Activated naive CD4-positive, alpha-beta T cell treated with anti-CD3 and anti-CD28 coated beads for 36 hours (primary cell): ENCODE measurements at places on chromosomes 7 and 10.

GRCh38 chr10:93346694-93347093 lies 135.4 kb downstream of the MYOF start:
- no peak for DNase-seq

- no peak for DNase-seq
Measured at GRCh38 chr10:93208717-93209464, 135.2 kb downstream of the CYP26A1 start.

DNA sequence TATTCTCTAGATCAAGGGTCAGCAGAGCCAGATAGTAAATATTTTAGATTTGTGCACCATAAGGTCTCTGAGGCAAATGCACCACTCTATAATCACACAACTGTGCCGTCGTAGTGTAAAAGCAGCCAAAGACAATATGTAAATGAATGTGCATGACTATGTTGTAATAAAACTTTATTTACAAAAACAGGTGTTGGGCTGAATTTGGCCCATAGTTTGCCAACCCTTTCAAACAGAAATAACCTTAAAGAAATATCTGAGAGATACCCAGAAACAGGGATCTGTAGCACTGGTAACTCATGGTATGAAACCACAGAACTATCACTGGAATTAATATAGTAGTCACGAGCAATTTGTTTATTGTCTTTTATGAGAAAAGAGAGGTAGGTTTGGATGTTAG lies 86.0 kb downstream of the ARID5B start:
- DNase-seq = no peak

DNA sequence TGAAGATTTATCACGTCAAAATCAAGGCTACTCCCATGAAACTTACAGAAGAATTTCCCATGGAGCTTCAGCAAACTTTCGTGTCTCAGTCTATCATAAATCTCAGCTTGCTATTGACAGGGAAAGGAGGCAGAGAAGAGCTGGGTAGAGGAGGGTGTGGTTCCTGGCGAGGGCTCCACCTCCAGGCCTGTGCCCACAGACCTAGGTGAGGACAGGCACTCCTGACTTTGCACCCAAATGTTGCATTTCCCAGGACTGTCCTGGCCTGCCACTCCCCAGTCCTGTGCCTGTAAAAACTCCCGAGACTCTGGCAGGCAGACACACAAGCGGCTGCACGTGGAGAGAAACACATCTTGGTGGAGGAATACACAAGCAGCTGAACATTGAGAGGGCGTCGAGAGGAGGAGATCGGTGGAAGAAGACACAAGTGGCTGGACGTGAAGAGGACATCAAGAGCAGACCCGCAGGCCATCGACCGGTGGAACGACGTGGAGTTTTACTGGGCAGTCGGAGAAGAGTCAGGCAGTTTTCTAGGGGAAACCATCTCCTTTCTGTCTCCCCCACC lies 145.1 kb downstream of the CTNNA3 start:
- no peak for DNase-seq

DNA sequence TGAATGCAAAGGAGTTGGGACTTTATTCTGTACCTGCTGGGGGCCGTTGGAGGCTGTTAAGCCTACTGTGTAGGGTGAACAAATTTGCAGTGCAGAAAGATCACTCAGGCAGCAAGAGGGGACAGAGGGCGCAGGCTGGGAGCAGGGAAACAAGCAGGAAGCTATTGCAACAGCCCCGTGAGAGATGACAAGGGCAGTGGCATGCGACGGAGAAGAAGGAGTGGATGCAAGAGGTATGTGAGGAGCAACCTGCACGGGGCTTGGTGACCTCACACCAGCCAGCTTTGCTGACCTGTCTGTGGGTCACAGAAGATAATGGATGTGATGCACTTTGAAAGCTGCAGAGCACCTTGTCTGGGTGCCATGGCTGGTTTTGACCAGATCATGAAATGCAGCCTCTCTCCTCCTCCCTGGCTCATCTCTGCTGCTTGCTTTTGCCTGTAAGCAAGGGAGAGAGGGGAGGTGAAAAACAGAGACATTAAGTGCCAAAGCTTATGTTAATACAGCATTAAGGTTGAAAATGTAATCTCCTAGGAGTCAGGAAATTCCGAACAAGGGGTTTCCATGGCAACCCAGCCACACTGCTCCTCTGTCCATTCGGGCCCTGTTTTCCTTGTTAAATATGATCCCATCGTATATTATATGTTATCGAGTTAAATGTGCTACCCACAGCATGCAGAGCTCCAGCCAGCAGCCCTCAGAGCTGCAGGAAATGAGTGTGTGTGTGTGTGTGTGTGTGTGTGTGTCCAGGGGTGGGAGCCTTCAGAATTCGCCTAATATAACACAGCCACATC lies 314.3 kb upstream of the ZMIZ1 start:
- DNase-seq = no peak

- DNase-seq = no peak
Measured at GRCh38 chr10:35425595-35425994, 89.3 kb downstream of the CCNY start.

- no peak for DNase-seq
Measured at GRCh38 chr7:20906801-20907453, 120.2 kb upstream of the SP8 start.

- no peak for DNase-seq
Measured at GRCh38 chr7:28190077-28190710, 9.6 kb upstream of the JAZF1 start.

GRCh38 chr7:129993275-129993674 lies 40.5 kb upstream of the UBE2H start:
- DNase-seq = no peak

GRCh38 chr10:398954-399353 lies 263.7 kb downstream of the ZMYND11 start:
- DNase-seq = no peak

- no peak for DNase-seq
Measured at GRCh38 chr10:2543142-2543886, 524.0 kb upstream of the PFKP start.

DNA sequence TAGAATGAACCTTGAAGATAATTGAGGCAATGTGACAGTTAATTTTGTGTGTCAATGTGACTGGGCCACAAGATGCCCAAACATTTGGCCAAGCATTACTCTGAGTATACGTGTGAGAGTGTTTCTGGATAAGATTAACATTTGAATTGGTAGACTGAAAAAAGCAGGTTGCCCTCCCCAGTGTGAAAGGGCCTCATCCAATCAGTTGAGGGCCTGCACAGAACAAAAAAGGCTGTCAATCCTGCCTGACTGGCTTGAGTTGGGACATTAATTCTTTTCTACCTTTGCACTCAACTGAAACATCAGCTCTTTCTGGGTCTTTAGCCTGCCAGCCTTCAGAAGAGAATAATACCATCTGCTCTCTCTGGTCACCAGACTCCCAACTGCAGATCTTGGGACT lies 56.6 kb upstream of the PDE1C start:
- no peak for DNase-seq

DNA sequence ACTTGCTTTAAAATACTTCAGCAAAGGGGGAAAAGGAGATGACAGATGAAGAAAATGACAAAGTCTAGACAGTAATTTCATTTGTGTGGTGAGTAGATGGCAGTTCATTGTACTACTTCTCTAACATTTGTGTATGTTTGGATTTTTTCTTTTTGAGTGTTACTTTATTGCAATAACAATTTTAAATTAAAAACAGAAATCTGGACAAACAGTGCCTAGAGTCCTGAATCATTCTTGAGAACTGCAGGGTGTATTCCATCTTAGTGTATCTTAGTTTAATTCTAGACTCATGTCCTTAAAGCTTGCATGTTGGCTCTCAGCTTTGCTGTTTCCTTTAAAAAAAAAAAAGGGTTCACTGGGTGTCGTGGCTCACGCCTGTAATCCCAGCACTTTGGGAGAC lies 31.1 kb downstream of the HOXA1 start:
- DNase-seq = no peak
